ENCODE measurements at places on chromosomes 11 and 22.

GRCh38 chr22:22787151-22787550, 100.5 kb upstream of the IGLL5 start:
- DNase-seq = no peak

DNA sequence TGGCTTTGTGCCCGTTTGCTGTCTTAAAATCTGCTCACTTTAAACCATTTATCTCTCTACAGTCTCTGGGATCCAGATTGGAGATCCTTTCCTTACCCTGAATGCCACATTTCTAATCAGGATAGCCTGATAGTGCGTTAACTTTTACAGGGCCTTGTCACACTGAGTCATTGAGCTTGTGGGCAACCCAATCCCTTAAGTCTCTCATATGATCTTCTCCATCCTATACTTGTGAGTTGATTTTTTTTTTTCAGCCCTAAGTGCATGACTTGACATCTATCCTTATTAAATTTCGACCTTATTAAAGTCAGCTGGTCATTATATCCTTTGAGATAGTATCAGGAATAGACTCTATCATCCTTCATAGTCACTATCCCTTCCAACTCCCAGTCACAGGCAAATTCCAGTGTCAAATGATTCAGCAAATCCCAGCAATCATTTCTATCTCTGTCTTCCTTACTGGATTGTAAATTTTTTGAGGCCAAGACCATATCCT, 57.7 kb downstream of the TEAD1 start:
- no peak for DNase-seq

- DNase-seq = no peak
Measured at GRCh38 chr11:126113012-126113411, 50.3 kb upstream of the CDON start.

DNA sequence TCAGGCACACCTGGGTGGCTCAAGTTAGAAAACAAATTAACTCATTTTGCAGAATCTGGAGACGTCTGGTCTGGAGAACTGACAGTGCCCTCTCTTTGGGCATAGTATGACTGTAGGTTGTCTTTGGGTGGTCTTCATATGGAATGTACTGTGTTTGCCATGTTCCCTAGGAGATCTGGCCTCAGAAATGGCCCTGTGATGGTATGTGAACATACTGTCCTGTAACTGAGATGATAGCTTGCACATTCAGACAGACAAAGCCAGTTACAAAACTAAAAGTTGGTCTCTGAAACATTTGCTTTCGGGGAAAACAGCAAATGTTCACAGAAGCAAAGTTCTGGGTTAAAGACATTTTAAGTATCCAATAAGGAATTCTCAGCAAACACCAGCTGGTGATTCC, 29.7 kb downstream of the CD44 start:
- no peak for DNase-seq

DNA sequence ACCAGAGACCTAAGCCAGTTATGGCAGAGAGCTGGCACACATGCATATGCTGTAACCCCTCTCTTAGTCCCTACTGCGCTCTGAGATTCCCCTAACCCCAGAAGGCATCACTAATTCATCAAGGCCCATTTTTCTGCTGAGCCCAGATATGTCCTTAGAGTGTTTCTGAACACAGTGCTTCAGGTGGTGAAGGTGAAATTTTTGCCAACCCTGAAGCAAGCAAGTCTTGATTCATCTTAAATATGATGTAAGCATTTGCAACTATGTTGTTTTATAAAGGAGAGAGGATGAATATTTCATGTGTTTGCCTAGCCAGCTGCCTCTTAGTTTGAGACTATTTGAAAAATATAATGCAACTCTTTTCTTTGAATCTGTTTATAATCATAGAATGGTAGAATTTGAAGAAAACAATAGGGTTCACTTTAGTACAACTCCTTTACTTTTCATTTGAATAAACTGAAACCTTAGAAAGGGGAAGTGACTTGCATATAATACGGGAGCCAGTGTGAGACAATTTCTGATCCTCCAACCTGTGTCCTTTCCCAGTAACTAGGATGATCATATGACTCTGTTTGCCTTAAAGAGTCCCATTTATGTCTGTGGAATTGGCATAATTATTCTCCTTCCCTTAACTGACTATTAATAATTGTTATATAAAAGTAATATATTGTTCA, 194.3 kb upstream of the MTNR1B start:
- DNase-seq = no peak

GRCh38 chr11:34685864-34686263, 65.0 kb downstream of the EHF start:
- no peak for DNase-seq

DNA sequence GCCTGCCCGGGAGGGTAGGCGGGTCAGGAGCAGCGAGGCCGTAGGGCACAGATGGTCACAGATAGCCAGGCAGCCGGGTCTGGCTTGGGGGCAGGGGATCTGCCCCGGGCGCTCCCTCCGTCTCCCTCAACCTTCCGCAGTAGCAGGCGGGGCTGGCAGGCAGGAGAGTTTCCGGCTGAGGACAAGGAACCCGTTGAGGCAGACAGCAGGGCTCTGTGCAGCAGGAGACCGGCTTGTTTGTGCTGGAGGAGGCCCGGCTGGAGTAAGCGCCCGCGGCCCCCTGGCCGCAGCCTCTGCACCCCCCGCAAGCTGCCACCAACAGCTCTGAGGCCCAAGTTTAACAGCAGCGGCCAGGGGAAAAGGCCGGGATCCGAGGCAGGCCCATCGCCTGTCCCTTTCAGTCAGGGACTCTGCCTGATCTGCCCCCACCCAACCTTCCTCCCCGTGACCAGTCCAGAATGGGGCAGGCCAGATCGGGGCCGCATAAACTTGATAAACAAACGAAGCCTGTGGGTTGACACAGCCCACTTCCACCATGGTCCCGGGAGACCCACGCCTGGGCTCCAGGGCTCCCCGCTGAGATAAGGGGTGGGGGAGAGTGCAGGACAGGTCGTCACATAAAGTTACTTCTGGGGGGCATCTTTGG, 13.6 kb downstream of the SCARF2 start:
- DNase-seq = peak; percentile 71

GRCh38 chr22:40694411-40694810, 15.1 kb downstream of the MCHR1 start:
- DNase-seq = no peak

GRCh38 chr11:112042161-112042960, 17.2 kb downstream of the DLAT start:
- DNase-seq = no peak

DNA sequence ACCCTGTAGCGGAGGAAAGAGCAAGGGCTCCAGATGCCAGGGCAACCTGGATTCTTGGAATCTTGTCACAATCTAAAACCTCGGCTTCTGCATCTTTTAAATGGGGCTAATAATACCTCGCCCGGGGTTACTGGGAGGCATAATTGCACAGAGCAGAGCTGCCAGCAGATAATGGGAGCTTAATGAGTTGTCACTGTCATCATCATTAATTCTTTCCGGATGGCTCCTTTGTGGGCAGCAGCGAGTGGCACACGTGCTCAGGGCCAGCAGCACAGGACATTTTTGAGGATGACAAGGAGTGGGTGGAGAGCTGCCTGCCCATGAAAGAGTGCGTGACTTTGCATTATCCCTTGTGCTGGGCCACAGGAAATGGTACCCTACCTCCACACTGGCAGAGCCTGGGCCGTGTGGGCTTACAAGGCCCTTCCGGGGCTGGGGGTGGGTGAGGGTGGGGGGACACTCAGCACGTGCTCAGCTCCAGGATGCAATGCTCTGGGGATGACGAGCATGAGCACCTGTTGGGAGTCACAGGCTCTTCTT, 5.7 kb downstream of the PDGFB start:
- peak; percentile 53 for DNase-seq

GRCh38 chr11:76861490-76861953, 804 bp downstream of the ACER3 start:
- no peak for DNase-seq

GRCh38 chr22:40190501-40190900, 12.8 kb downstream of the TNRC6B start:
- no peak for DNase-seq

- DNase-seq = no peak
Measured at GRCh38 chr11:59857439-59858434, 8.6 kb downstream of the TCN1 start.

DNA sequence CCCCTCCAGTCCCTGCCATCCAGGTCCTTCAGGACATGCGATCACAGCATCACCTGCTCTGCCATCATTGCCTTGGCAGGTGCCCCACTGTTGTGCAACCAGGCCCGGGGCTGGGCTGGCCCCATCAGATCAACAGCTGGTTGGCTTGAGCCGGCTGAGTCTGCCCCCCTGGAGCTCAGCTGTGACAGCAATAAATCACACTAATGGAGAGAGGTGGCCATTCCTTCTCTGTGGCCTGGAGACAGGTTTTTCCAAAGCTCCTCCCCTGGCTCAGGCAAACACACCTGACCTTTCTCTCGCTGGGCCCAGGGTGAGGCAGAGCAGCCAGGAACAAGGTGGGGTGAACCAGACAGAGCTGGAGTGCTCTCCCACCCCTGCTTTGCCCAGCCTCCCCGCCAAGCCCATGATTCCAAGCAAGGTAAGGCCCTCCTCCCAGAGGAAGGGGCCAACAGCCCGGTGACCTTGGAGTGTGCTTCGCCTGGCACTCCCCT, 8.9 kb upstream of the FXYD2 start:
- DNase-seq = peak; percentile 15
